Hepatic stellate cell (primary cell): ENCODE measurements at places on chromosomes 5 and 9.

- DNase-seq, result no peak
These were observed 1063.5 kb upstream of the DMAC1 start for GRCh38 chr9:8863069-8863468.

GRCh38 chr5:69188811-69189161 is 597 bp upstream of the CENPH start:
- DNase-seq, result peak; percentile 36

DNA sequence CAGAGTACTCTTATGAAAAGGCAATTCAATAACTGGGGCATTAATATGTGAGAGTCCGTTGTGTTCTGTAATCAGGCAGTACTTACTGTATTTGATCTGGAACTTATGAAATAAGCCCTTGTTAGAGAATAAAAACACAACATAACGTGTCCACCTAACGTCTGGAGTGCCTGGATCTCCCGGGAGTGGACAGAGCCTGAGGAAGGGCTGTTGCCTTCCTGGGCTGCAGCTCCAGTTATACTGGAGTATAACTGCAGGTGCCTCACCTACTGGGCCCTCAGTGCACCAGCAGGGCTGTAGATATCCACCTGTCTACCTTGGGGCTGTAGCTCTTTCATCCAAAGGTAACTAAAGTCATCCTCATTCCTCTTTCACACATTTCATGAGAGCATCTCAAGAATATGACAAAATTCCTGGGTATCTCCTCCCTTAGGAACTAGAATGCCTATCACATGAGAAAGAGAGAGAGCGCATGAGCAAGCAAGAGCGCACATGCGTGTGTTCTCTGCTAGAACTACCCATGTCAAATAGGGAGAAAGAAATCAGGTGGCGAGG is 200.1 kb downstream of the GAPVD1 start:
- no peak for DNase-seq

DNA sequence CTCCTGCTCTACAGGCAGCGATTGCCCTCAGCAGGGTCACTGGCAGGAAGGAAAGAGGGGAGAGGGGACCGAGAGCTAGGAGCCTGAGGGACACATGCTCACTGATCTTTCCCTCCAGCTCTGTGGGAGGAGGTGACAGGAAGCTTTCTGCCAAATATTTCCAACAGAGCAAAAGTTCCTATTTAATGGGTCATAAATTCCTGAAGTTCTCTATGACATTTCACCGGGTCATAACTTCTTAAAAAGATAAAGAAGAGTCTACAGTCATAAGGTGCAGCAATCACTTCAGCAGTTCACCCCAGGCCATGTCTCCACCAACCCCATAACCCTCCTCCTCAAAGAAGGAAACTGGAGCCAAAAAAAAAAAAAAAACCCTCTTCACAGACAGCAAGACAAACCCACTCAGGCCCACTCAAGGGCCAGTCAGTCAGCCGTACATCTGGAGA is 481.1 kb downstream of the NR2F1-AS1 start:
- DNase-seq, result peak; percentile 2

DNA sequence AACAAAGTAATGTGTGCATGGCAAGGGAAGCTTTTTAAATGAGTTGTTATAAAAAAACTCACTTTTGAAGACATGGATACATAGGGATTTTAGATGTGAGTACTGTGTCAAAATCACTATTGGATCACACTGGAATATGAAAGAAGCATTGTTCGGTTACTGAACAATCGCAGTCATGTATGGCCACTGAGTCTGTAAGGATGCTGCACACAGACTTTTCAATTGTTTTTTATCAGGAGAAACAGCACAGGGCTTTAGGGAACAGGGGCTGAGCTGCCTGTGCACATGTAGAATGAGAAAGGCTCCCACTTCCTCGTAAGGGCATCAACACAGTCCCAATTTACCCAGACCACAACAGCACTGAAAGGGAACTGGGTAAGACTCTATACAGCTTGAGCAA is 1333.9 kb upstream of the DMAC1 start:
- no peak for DNase-seq

GRCh38 chr9:127968042-127968441 is 12.7 kb downstream of the EEIG1 start:
- peak; percentile 51 for DNase-seq

DNA sequence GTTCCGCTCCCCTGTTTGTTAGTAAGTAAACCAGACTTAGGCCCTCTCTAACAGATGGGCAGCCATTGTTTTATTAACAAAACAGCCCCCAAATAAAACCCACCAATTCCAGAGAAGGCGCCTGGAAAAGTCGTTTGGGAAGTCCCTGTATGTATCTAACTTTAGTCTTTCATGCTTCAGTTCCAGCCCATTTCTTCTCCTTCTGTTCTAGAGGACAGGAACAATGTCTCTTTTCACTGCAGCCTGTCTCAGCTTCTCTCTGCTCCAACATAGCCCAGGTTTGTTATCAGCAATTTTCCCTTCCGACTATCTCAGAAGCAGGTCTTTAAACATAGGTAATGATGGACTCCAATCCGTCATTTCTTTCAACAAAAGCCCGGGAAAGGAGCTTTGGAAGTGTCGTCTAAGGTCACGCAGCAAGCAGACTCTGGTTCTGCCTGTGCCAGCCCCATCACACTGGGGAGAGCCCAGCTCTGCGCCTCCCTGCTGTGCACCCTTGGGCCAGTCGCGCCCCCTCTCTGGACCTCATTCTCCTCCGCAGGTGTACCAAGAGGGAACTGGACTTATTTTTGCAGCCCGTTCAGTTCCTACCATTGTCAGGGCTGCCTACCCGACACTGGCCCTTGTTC is 9.6 kb upstream of the AKNA start:
- no peak for DNase-seq

- DNase-seq, result no peak
These were observed 507.0 kb upstream of the PTGER4 start for GRCh38 chr5:40172721-40173120.

DNA sequence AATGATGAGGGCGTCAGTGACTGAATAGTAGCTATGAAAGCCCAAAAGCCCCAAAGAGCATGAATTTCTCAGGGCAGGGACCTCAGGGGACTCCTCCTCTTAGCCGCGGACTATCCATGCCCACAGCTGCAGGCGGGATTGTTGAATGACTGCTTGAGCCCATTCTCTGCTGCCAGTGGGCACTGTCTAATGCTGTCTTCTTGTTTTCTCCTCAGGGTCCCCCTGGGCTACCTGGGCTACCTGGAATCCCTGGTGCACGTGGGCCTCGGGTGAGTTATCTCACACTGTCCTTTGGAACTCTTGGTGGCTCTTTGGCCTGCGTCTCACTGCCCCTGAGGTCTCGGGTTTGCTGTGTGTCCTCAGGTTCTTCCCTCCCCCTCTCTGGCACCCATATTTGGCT is 22.7 kb downstream of the COL27A1 start:
- no peak for DNase-seq

DNA sequence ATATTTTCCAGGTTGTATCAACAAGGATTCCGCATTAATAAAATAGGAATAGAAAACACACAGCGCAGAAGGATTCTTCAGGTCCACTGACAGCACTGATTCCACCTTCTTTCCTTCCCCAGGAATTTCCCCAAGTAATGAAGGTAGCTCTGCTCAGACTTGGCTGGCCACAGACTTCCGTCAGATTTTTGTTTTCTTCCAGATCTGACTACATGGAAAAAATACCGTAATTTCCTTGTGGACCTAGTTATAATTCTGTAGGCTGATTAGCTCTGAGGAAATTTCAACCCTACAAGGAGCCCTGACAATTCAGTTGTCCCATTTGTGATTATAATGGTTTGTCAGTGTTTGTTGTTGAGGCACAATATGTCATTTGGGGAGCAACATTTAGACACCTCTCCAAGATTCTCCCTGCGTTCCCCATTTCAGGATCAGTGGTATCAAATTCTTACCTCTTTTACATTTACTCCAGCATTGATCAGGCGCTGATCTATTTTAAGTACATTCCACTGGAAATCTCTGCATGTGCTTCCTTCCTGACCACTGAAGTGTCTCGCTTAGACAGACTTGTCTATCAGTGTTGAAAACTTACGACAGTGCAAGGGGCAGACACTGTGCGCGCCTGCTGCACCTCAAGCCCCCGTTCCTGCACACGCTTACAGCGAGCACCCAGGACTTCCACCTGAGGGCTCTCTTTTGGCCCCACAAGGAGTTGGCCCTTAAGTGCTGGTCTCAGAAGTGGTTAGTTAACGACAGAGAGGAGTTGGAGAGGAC is 94.8 kb downstream of the LHFPL2 start:
- DNase-seq, result no peak

DNA sequence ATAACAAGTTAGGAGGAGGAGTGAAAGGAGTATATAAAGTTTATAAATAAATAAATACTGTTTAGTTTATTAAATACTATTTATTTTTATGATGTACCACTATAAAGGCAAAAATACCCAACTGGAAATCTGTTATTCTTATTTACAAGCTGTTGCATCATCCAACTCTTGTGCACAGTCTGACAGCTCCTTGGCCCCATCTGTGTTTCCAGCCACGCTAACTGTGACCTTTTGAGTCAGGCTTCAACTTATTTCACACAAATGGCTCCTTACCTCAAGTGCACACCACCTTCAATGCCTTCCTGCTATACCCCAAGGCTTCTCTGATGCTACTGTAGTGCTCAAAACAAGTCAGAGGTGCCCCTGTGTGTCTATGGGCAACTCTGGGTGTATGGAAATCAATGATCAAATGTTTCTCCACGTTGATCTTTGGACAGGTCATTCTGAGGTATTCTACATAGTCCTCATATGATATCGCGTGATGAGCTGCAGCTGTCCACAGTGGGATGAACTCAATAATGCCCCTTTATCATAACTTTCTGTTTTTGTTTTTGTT is 303.2 kb upstream of the GRAMD2B start:
- no peak for DNase-seq

DNA sequence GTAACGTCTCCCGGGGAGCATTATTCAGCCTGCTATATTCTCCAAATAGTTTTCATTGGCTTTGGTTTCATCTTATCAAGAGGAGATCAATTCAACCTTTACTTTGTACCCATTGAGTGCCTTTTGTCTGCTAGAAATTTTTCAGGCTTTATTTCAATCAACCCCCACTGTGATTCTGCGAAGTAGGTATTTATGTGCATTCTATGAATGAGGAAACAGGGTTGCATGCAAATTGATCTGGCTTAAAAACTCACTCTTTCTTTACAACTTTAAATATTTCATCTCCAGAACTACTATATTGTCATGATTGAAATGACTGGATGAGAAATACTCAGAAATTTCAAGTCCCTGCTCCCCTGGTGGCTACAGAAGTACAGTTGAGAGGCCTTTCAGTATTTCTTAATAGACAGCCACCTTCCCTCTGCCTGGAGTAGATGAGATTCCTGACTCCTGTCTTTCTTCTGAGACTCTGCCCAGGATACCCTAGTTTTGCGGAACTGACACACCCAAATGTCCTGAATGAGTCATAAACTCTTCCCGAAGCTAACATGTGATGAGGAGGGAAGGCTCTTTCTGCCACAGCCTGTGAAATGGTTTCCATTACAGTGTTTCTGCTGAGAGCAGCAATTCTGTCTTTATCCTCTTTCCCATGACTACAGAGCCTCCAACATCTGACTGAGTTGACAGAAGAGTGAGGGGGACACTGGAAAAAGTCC is 52.6 kb upstream of the TNC start:
- DNase-seq, result no peak

GRCh38 chr9:108241384-108242073 is 614.3 kb downstream of the ACTL7B start:
- DNase-seq, result no peak

DNA sequence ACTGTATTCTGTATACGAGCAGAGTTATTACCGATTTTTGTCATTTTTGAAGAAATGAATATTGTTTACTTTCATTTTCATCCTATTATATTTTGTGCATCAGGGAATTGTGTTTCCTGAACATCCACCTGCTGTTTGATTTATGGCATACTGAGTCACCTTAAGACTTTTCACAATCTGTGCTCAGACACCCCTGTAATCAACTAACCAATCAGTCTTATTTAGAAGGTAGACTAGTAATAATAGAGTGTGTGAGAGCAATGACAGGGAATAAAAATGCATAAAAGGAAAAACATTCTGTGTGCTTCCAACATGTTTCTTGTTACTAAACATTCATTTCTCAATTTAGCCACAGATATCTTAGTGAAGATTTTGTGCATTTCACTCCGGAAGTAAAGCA is 1413.6 kb upstream of the ACO1 start:
- DNase-seq, result no peak

DNA sequence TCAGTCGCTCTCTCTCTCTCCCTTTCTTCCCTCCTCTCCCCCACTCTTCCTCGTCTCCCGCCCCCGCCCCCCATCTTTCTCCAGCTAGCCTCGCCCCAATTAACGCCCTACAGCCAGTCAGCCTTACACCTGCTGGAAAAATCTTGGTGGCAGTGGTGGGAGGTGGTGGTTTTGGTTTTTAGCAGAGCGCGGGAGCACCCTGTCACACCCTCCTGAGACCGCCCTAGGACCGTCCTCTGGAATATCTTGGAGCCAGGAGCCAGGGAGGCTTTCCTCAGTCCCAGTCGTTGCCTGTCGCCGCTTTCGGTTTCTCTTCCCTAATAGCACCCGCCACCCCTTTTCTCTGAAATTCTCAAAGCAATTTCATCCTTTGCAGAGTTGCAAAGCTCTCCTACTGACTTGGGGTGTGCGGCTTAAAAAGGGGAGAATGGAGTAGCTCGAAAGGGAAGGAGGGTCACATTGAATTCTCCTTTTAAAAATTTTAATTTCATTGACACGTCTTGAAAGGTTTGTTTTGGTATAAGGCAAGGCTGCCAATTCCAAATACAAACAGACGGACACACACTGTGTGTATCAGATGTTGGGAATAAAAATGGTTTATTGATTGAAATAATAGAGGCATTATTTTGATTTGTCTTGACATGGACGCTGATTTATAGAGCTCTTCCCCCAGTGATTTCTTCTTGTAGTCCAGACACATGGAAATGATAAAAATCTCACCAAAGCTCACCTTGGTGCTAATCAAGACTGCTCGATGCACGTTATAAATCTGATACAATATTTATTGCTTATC is 301.3 kb downstream of the PARP8 start:
- DNase-seq, result no peak

- no peak for DNase-seq
These were observed 26.9 kb downstream of the NEURL1B start for GRCh38 chr5:172667786-172668593.
